Umbilical cord (tissue), 2 donors: ENCODE measurements at places on chromosomes 1 and 21.

DNA sequence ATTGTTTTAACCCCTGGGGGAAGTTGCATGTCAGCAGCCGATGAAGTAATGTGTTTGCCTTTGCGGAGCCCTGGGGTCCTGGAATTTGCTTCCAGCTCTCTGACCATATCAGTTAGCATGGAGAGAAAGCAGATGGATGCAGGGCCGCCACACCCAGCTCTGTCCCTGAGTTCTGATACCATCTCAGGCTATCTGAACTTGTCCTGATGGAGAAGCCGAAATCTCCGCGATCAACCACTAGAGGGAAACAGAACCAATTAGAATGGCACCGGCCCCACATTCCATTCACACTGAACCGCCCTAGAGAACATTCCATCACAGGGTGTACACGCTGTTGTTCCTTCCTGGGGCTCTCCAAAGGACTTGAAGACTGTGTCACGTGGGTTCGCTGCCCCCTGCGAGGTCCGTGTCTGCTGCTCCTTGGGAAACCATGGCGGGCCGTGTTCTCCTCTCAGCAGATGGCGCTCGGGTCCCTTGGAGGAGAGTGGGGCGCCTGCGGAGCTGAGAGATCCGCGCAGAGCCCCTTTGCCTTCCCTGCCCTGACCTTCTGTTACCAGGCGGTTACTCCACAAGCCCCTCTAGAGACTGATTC, 75.4 kb downstream of the ABCA4 start:
- peak; percentile 98 for DNase-seq

GRCh38 chr1:50742523-50742922, 217.5 kb downstream of the FAF1 start:
- DNase-seq = no peak

GRCh38 chr1:44296806-44297205, 58.3 kb downstream of the ERI3 start:
- no peak for DNase-seq

GRCh38 chr1:169308313-169309039, 59.1 kb downstream of the NME7 start:
- DNase-seq = no peak

GRCh38 chr1:1599030-1599934, 653 bp downstream of the FNDC10 start:
- no peak for DNase-seq

- DNase-seq = no peak
Measured at GRCh38 chr1:107762751-107763390, 202.1 kb downstream of the VAV3 start.

- peak; percentile 39 for DNase-seq
Measured at GRCh38 chr1:65141394-65141793, 6.6 kb upstream of the AK4 start.

DNA sequence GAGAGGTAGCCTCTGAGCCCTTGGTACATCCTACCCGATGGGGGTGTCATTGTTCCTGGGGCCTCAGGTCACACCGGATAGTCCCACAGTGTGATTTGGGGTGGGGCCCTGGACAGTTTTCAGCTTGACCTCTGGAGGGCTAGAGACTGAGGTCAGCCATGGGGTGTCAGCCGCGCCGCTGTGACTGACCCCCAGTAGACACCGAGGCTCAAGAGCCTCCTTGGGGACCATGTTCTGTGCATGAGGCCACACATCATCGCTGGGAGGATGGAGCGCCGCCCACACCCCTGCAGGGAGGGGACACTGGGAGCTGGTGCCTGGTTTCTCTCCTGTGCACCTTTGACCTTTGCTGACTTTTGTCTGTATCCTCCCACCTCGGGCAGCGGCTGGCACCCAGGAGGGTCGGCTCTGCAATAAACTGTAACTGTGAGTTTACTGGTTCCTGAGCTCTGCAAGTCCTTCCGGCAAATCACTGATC, 22.6 kb downstream of the ITGB2 start:
- DNase-seq = no peak

GRCh38 chr21:33078907-33079582, 9.1 kb downstream of the OLIG1 start:
- peak; percentile 56 for DNase-seq

DNA sequence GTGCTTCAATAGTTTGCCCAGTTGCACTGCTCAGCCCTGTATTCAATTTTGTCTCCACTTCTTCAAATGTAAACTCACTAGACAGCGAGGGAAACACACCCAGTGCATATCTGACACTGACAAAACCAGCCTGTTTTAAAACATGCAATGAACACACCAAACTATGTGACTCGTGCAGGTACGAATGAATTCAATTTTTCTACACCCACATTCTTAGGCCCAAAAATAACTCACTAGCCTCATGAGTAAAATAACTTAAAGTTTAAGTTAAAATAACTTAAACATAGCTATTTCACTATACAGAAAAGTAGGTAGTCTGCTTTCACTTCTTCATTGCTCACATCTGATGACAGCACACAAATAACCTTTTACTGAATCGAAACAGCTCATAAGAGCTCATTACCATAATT, 21.1 kb downstream of the TTC13 start:
- DNase-seq = no peak

GRCh38 chr1:182293119-182293589, 98.4 kb downstream of the GLUL start:
- DNase-seq = no peak

DNA sequence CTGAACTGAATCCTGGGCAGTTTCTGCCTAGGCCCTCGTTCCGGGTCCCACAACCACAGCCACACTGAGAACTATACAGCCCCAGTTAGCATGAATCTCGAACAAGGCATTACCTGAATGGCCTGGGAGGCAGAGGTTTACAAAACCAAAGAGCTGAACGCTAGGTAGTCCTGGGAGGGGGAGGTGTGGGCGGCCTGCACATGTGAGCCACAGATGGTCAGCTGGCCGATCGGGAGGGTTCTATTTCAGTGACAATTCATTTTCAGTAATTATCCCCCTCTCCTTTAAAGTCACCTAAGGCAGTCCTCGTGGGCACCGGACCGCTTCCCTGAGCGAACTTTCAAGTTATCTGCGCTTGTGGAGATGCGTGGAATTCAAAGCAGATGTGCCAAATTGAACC, 111.9 kb downstream of the GLIS1 start:
- no peak for DNase-seq

- peak; percentile 88 for DNase-seq
Measured at GRCh38 chr1:8706995-8707396, 110.4 kb downstream of the RERE start.

DNA sequence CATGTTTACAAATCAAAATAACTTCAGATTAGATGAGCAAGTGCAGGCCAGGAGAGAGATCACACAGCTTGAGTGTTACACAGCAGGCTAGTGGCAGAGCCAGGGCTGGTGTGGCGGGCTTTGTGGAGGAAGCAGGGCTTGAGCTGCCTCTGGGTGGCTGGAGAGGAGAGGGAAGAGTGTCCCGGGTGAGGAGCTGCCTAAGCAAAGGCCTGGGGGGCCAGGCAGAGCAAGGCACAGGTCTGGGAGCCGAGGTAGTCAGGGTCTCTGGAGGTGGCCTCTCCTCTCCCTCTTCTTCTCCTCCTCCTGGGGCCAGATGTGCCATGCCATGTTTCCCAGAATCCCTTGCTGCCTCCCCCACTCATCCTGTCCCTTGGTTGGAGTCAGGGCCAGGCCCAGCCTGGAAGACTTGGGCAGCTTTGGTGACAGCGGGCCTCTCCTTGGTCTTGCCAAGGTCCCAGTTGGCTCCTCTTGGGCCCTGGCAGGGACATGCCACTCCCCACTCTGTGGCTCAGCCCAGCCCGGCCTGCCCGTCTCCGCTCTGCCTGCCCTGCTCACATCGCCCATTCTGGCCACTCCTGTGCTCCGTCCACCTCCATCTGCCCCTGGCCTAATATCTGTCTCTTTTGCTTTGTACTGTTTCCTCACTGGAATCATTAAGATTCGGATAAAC, 70.3 kb downstream of the PTPRU start:
- no peak for DNase-seq

- DNase-seq = no peak
Measured at GRCh38 chr1:34650090-34650489, 104.8 kb upstream of the GJB5 start.

DNA sequence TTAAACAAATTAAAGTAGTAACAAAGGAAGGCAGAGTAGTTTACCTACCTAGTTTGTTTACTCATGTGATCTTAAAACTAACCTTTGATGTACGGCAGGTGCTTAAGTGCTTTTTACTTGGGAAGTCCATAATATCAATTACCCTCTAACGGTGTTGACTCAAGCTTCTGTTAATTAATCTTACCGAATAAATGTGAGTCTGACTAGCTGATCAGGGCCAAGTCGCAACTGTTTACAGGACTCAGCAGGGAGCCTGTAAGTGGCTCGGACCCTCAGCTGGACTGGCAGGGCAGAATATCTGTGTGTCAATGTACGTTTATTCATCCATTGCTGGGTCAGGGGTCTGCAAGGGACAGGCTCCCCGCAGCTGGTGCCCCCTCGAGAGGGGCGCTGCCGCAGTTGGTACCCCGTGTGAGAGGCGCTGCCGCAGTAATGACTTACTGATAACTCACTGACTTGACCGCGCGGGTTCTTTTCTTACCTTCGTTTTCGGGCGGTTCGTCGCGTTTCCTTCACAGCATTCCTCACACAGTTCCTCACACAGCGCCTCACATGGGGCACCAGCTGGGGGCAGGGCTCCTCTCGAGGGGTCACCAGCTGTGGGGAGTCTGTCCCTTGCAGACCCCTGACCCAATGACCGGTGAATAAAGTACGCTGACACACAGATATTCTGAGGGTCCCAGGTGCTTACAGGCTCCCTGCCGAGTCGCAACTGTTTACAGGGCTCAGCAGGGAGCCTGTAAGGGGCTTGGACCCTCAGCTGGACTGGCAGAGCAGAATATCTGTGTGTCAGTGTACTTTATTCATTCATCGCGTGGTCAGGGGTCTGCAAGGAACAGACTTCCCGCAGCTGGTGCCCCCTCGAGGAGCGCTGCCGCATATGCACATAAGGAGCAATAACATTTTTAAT, 3.0 kb downstream of the FMO1 start:
- DNase-seq = peak; percentile 24

GRCh38 chr1:178277793-178278530, 184.1 kb downstream of the RASAL2 start:
- no peak for DNase-seq

DNA sequence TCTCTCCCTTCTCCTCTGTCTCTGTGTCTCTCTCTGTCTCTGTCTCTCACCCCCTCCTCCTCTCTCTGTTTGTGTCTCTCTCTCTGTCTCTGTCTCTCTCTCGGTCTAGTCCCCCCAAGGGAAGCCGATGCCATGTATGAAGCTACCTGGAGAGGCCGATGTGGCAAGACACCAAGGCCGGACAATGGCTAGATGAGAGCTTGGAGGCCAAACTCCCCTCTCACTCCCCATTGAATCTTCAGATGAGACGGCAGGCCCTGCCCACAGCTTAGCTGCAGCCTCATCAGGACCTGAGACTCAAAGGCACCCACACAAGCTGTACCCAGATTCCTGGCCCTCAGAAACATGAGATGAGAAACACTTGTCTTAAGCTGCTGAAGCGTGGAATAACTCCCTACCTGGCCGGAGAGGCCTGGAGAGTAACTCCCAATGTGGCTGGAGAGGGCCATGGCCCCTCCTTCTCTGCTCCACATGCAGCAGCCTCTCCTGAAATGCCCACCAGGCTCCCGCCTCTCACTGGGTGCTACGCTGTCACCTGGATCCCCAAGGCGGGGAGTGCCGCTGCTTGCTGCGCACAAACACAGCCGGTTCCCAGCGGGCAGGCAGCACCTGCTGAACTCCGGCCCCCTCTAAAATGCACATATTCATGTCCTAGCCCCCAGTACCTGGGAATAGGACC, 7.8 kb upstream of the ACTRT2 start:
- no peak for DNase-seq
